ENCODE measurements at places on chromosomes 13 and 19.

DNA sequence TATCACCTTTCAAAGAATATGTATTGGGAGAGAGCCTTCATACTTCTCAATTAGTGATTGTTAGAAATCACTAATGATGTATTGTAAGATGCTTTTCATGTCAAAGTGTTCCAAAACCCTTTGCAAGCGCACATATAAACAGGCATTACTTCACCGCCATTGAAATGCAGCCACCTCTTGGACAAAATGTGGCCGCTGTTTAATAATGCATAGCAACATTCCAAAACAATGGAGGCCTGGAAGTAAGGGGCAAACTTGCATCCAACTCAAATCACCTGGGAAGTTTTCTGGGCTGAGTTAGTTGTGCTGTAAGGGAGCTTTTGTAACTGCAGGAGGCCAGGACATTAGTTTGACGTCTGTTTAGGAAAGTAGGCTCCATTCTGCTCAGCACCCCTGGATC, 438.1 kb downstream of the FGF9 start:
- DNase-seq: no peak

DNA sequence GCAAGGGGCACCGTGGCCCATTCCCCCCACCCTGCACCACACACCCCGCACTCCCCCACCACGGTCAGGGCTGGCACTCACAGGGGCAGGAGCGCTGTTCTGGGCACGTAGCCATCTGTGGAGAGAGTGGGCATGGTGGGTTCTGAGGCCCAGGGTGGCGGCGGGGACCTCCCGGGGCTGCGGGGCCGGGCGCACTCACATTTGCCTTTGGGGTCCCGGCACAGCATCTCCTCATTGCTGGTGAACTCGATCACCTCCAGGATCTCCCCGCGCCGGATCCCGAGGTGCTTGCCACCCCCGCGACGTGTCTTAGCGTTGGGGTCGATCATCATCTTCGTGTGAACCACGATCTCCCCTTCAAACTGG, 12.1 kb downstream of the PRAM1 start:
- no peak for DNase-seq

GRCh38 chr19:17755977-17756670, 4.8 kb downstream of the FCHO1 start:
- DNase-seq: no peak

DNA sequence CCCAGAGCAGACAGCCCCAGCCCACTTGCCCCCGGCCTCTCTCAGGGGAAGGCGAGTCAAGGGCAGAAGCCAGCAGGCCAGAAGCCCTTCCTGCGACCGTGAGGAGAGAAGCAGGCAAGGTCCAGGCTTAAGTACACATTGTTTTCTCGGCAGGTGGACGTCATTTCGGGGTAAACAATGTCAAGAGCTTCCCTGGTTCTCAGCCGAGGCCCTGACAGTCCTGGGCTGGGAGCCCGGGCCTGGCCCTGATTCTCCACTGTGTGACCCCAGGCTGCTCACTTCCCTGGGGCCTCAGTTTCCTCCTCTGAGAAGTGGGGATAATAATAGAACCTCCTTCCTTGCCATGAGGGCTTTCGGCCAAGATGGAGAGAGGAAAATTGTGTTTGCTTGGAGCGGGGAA, 19.4 kb downstream of the PLVAP start:
- no peak for DNase-seq

- no peak for DNase-seq
These were observed 21.7 kb upstream of the TFDP1 start for GRCh38 chr13:113562844-113563243.

GRCh38 chr13:75481176-75482069, 546 bp downstream of the TBC1D4 start:
- peak; percentile 6 for DNase-seq

GRCh38 chr13:38707460-38707859, 20.6 kb downstream of the FREM2 start:
- DNase-seq: no peak

DNA sequence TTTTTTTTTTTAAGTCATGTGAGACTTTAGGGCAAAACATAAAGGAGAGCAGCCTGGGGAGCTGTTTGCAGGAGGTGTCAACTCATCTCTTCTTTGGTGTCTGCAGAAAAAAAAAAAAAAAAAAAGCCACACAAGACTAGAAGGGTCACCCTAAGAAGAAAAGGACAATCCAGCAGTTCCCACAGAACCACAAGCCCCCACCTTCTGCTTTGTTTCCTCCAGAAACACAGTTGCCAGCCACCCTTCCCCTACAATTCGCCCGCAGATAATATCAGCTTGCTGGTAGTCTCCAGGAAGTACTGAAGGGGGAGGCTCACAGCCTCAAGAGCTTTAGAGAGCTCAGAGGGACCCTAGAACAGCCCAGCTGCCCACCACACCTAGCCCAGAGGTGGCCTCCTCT, 22.3 kb upstream of the ZBTB7A start:
- DNase-seq: peak; percentile 71

DNA sequence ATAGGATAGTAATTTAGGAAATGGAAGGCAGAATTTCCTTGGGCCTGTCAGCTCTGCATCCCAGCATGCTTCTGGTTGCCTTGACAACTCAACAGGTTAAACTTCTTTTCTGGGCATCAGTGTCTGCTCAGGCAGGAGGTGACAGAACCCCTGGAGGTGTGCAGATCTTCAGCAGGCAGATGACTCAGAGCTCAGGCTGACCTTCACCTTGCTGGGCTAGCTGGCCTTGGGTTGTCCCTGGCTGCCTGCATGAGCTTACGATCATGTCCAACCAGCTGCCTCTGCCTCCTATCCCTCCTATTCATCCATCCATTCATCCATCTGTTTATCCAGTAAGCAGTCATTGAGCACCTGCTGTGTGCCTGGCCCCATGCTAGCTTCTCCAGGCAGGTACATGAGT, 81.2 kb upstream of the KCTD15 start:
- DNase-seq: no peak

DNA sequence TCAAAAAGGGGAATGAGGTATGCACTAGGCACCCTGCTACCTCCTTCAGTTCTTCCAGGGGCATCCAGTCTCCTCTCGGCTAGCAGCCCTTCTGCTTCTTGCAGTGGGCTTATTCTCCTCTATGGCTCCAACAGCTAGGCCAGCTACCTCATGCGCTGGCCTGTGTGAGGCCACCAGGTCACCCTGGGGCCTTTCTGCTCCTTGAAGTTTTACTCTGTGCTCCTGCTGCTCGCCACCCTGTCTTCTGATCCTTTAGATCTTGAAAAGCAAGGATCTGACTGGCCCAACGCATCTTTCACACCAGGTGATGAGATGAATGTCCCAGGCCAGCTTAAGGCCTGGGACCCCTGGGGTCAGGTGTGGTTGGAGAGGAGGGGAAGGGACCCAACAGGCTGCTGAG, 66.2 kb downstream of the RUBCNL start:
- no peak for DNase-seq

GRCh38 chr13:33860526-33860925, 42.6 kb downstream of the RFC3 start:
- DNase-seq: no peak

- no peak for DNase-seq
These were observed 289.9 kb upstream of the PRR20A start for GRCh38 chr13:56850852-56851251.

DNA sequence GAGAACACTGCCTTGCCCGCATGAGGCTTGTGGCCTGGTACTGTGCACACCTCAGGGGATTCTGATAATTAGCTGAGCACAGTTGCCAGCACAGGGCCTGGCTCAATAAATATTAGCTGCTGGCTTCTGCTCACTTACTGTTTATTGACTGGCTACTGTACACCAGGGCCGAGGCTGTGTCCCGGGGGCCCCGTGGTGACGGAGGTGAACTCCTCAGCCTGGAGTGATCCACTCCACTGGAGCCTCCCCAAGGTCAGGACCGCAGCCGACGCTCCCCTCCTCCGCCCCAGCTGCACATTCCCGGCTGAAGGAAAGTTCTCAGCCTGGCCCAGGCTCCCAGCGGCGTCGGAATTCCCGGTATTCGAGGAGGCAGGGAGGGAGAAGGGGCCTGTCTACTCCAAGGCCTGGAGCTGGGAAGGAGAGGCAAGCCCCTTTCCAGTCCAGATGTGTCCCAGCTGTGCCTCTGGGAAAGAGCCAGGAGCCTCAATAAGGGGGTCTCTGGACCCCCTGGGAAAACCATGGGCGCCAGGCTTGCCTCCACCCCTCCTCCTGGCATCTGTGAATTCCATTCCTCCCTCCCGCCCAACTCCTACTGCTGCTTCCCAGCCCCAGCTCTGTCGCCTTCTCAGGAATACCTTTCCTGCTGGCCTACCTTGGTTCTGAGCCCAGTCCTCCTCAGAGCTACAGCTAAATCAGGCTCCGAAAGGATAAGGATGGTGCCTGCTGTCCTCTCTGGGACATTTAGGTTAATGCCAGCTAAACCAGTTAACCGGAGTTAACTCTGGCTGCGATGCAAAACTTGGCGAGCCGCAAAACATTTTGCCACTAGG, 7.3 kb downstream of the RPS16 start:
- no peak for DNase-seq

GRCh38 chr13:91056746-91057145, 290.7 kb upstream of the MIR17HG start:
- no peak for DNase-seq

DNA sequence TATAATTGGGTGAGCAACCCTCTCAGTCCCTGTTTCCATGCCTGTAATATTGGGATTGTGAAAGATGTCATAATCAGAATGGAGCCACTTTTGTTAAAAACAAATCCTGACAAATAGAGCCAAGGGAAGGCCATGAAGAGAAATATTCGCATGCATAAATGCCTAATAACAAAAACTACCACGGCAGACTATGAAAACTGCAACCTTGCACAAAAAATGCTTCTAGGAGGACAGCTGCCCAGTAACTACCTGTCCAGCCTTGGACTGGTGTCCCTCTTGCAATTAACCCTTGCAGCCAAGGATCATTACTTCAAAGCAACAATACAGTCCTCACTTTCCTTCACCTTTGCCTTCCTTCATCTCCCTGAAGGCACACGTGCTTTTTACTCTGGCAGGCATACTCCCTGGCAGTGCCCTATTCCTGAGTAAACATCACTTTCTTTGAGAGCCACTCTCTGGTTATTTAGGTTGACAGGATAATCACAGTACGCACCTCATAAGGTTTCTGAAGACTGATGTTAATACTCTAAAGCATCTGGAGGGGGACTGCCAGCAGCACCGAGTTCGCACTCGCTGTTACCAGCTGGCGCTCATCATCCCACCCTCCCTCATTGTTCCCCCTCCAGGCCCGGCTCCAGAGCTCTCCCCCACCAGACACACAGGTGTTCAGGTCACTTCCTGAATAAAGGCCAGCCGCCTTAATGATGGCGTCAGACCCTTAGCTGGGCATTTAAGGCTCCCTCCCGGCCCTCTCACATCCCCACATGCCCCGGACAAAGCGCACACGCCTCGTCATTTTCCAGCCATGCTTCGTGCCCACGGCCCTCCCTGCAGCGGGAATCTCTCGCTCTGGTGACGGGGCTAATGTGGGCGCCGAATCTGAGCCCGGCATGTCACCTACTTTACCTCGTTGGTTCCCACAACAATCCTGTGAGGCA, 57.3 kb downstream of the CDADC1 start:
- DNase-seq: no peak

DNA sequence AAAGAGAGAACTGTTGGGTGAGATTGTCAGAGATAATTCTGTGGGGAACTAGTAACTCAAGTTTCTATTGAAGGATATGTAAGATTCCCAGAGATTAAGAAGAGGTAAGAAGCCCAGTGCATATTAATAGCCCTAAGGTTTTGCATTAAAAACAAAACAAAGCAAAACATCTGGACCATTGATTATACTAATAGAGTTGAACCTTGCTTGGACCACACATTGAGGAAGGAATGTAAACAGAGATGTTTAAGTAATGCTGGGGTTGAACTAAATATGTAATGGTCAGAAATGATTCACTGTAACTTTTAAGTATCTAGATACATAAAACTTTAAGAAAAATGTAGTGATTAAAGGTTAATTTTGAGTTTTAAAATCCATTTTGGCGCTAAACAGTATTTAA, 1770.0 kb downstream of the PCDH9 start:
- no peak for DNase-seq

DNA sequence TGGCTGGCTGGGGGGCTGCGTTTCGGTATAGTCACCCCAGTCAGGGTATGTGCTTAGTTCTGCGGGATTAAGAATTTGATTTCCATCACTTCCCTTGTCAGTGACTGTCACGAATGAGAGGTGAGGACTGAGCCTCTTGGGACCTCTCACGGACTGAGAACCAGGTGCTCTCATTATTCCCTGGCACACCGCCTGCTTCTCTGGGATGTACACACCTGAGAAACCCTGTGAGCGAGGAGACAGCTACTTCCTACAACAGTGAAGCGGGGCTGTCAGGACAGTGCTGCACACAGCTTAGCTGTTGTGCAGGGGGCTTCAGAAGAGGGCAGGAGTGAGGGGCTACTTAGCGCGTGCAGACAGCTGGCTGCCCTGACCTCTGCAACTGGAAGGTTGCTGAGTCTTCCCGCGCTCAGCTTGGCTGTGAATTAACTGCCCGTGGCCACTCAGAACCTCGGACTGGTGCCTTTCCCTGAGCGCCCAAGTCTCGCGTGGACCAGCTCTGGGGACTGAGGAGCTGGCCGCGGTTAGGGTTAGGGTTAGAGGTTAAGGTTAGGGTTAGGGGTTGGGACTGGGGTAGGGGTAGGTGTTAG, 65.3 kb upstream of the MCF2L start:
- no peak for DNase-seq

DNA sequence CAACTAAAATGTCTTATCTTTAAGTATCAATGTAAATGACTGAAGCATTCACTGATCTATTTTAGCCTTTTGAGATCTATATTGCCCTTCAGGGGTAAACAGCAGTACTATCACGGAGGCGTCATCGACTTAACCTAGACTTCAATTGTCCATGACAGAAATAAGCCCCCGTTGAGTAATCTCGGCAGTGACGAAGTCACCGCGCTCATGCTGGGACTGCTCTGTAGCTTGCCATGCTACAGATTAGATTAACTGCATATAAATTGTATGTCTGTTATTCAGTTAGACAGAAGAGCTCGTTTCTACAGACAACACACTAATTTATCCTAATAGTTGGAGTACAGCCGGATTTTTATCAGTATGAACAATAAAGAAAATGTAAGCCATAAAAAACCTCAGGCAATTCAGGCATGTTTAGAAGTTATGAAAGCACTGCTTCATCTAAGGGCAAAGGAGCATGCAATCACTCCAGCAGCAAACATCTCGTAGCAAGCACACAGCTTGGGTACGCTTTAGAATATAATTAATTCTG, 56.6 kb downstream of the TUBGCP3 start:
- no peak for DNase-seq

DNA sequence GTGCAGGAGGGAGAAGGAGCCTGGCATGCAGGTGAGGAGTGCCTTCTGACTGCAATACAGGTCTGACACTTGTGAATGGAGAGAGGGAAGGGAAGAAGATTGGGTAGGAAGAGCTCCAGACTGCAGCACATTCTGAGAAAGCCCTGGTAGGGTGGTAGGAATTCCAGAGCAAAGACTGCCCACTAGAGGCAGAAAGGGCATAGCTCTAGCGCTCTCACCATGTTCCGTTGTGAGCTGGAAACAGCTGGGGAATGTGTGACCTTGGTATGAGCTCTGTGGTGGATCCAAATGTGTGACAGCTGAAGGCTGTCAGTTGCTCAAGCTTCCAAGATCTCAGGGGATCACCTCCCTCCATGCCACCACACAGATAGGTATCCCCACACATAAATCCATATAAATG, 2.9 kb upstream of the MTUS2 start:
- no peak for DNase-seq

GRCh38 chr19:58514564-58515022, 2.8 kb upstream of the SLC27A5 start:
- DNase-seq: no peak

Data from T-helper 1 cell (primary cell).